ENCODE measurements at places on chromosomes 1 and 21. TPM values are rescaled to one million over a fixed set of nuclear protein-coding genes. Genes with fewer than 3 reads are reported as not detected.

ANGPTL3 gene
- 1.0 TPM for polyA plus RNA-seq

DNA sequence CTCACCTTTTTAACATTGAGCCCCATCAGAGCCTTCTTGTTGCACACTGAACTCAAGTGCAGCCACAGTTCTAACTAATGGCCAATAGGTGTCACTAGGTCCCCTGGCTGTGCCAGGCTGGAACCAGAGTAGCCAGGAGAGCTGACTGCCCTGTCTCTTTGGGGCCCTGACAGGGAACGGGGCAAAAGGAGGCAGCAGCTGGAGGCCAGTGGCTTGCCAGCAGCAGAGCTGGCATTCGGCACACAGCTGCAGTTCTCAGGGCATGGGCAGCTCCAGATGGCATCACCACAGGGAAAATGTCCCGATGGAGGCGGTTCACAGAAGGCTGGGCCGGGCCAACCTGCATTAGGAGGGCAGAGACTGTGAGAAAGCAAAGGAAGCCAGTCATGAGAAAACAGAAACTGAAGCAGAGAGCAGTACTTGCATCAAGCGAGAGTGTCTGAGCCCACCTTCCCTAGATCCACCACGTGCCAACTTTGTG lies 188.6 kb downstream of the FCRL5 start:
- DNase-seq: peak; percentile 21
- no peaks in the 10 kb centered on the region for H3K27me3 ChIP-seq
- H3K4me3 ChIP-seq: no peak overlapping the region
- no peaks in the 10 kb centered on the region for H3K4me1 ChIP-seq

- no peaks in the 10 kb centered on the region for H3K4me1 ChIP-seq
- no peak for DNase-seq
- H3K27me3 ChIP-seq: no peaks in the 10 kb centered on the region
- H3K27ac ChIP-seq: no peak overlapping the region
- no peak overlapping the region for H3K4me3 ChIP-seq
Measured at GRCh38 chr1:116105996-116106395, 5.2 kb upstream of the MAB21L3 start.

DNA sequence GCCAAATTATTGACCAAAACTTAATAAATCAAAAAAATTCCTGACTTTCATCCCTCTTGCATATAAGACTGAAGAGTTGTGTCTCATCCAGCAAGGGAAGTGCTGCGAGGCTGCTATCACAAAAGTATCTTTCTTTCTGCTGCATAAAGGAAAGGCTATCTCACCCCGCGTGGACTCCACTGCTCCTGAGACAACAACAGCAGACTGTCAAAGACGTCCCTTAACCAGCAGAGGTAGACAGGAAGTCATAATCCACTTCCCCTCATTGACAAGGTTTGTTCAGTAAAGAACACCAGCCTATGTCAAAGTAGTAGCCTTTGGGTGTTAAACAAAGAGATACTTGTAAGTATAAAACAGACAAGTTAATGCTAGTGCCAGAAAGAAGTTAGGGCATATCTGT lies 29.4 kb downstream of the VPS26C start:
- no peaks in the 10 kb centered on the region for H3K4me1 ChIP-seq
- DNase-seq: no peak
- no peaks in the 10 kb centered on the region for H3K36me3 ChIP-seq
- H3K27ac ChIP-seq: peak overlapping the region; percentile 11

GRCh38 chr1:16124377-16125087 lies 31.3 kb downstream of the EPHA2 start:
- H3K27ac ChIP-seq: no peak overlapping the region
- no peaks in the 10 kb centered on the region for H3K27me3 ChIP-seq
- no peak for DNase-seq
- H3K36me3 ChIP-seq: peaks cover 44% of the 10 kb centered on the region
- H3K4me1 ChIP-seq: peaks cover 24% of the 10 kb centered on the region
- no peak overlapping the region for H3K4me3 ChIP-seq

- H3K36me3 ChIP-seq: no peaks in the 10 kb centered on the region
- DNase-seq: no peak
- H3K4me1 ChIP-seq: peaks cover 33% of the 10 kb centered on the region
- no peak overlapping the region for H3K4me3 ChIP-seq
Measured at GRCh38 chr1:13723810-13724209, 23.8 kb downstream of the PRDM2 start.

DNA sequence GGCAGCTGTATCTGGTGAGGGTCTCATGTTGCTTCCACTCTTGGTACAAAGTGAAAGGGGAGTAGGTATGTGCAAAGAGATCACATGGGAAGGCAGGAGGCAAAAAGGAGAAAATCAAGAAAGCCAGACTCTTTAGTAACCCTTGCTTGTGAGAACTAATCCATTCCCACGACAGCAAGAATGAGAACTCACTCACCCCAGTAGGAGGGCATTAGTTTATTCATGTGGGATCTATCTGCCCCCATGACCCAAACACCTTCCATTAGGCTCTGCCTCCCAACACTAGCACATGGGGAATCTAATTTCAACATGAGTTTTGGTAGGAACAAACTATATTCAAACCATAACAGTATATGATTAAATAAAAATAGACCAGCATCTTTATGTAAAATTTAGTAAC lies 57.6 kb downstream of the ZNHIT6 start:
- H3K36me3 ChIP-seq: no peaks in the 10 kb centered on the region
- no peak for DNase-seq
- H3K4me3 ChIP-seq: no peak overlapping the region
- H3K27ac ChIP-seq: no peak overlapping the region
